MM.1S (cell line): ENCODE measurements at places on chromosomes 2 and 18.

GRCh38 chr18:3313685-3314084, 51.8 kb downstream of the MYL12B start:
- DNase-seq, result no peak

DNA sequence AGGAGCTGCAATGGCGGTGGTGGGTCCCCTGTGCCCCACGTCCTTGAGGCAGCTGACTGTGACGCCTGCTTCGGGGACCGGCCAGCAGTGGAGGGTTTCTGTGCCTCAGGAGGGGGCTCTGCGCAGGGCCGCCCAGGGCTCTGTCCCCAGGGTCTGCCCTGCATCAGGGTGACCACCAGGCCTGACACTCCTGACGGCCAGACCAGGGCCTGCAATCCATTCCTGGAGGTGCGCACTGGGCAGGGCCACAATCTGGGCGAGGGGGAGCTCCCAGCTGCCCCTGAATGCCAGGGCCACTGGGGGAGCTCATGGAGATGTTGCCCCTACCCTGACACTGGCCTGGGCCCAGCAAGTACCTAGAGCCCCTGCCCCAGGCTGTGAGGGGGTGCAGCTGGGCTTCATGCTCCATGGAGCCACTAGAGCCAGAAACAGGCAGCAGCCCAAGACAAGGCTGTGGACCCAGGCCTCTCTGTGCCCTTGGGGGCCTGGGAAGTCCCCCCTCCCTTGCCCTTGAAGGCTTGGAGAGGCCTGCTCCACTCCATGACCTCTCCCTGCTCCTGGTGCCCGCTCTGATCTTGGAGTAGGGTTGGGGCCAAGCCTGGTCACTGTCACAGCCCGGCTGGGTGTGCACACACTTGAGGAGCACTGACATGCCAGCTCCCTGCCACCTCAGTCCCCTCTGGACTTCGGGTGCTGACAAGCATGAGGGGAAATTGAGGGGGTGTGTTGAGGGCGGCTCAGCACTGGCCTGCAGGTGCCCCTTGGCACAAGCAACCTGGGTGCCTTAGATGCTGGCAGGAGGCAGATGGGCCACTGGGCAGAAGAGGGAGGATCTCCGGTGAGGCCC, 55.9 kb downstream of the LDAH start:
- no peak for DNase-seq

- no peak for DNase-seq
Measured at GRCh38 chr2:209763106-209763505, 8.5 kb upstream of the UNC80 start.

GRCh38 chr18:33135951-33136660, 304.4 kb downstream of the CCDC178 start:
- DNase-seq, result no peak

- no peak for DNase-seq
Measured at GRCh38 chr2:7902251-7902765, 779.5 kb upstream of the ID2 start.

DNA sequence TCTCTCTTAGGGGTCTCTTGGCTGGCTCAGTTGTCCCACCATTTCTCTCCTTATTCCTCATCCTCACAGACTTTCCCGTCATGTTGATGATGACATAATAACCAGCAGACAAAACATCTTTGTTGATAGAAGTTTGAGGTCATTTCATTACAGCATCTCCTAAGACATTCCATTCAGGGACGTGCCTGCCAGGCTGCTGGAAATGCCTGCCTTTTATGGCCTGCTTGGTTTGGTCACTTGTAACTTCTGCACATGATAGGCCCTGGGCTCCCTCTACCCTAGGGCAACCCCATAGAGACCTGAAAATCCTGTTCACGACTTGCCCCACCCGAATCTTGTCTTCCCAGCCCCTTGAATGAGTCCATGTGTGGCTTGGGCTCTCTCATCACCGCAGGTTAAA, 81.7 kb downstream of the SDC1 start:
- no peak for DNase-seq

DNA sequence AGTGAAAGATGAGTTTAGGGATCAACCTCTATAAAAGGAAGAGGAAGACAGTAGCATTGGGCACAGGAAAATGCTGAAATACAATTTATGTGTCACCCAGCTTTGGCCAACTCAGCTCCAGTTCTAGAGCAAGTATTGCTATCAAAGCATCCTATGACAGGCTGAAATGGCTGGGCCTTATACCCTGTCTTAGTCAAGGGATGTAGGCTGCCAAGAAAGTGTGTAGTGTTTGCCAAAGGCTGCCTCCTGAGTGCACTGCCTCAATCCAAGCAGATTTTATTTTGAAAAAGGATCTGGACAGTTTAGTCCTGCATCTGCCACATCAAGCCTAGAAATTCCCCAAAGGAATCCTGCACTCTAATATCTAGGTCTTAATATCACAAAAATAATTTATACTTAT, 359.9 kb upstream of the ZC3H15 start:
- DNase-seq, result no peak

- no peak for DNase-seq
Measured at GRCh38 chr2:43430489-43430888, 165.3 kb downstream of the THADA start.

- peak; percentile 14 for DNase-seq
Measured at GRCh38 chr2:106572541-106573450, 85.6 kb downstream of the CD8B2 start.

DNA sequence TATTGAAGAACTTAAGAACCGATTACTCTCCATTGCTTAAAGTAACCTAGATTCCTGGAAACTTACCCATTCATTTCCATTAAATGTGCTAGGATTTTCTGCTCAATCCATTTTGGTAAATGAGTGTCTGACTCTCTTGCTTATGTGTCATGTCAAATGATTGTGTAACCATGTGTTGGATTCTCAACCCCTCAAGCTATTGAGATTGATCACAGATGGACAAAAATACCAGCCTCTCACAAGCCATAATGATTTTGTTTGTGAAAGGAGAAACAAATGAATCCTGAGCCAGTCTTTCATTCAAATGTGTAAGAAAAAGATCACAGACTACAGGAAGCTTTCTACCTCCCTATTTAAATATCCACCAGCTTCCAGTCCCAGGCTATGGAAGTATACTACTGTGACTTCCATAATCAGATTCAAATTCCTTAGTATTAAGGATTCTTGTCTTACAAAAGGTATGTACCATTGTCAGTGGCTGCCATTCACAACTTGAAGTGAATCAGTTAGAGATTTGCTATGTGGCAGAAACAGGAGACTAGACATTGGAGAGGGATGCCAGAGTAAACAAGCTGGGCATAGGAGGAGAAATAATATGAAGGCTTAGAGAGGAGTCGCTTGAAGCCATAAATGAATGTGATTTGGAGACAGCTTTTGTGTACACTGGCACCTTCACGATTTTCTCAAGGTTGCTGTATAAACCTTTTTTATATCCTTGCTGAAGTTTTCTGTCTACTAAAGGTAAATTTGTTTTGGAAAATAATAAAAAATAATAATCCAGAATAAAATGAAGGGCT, 498.5 kb upstream of the SETBP1 start:
- DNase-seq, result no peak

GRCh38 chr2:232419245-232420072, 12.8 kb downstream of the ALPG start:
- DNase-seq, result no peak

DNA sequence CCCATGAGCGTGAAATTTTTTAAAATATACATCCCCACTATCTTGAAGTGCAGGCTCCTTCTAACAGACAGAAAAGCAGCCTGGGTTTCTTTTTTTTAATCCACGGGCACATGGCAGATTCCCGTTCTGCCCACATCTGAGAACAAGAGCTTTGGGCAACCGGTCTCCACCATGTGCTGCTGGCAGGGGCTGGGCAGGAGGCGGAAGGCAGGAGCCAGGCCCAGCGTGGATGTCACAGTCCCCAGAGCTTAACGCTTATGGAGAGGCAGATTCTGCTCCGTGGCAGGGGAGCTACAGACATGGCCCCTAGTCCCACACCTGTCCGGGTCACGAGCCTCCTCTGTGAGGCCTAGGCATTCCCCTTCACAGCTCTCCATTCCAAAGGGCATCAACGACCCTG, 503.0 kb upstream of the MYT1L start:
- DNase-seq, result no peak

DNA sequence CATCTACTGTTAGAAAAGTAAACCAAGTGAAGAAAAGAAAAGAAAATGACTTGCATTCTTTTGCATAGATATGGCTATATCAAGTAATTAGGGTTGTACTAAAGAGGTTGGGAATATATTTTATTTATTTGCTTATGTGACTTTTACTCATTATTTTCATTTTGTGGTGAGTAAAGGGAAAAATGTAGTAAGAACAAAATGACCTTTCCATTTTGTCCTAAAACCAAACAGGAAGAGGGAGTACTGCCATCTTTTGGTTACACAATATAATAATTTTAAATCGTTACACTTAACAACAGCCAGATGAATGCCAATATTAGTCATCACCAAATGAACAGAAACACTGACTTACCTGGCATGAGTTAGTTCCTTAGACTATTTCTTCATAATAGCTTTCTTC, 47.3 kb upstream of the NDUFV2 start:
- peak; percentile 39 for DNase-seq

GRCh38 chr2:176094349-176094748, 1.8 kb downstream of the HOXD13 start:
- DNase-seq, result no peak

DNA sequence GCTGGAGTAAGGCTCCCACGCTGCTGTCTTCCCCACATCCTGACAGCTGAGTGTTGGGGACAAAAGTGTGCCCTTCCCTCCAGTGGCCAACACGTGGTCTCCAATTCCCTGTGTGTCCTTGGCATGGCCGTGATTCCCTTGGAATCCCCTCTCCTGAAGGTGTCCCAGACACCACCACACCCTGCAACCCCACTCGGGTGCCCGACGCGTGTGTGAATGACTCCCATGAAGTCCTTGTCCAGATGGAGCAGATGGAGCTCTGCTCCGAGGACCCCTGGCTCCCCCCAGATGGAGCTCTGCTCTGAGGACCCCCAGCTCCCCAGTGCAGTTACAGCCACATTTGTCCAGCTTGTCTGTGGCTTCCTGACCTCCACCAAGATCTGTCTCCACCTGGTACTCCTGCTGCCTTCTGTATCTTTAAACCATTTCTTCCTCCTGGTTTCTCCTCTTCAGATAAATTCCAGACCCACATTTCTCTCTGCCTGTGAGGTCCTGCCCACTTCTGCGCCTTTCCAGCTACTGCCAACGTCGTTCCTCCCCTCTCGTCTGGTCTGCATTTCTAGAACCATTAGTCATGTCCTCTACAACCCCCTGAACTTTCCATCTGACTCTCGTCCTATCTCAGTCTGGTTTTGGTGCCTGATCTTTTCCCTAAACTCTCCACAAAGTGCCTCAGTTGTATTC, 86.8 kb upstream of the PXDN start:
- no peak for DNase-seq

- no peak for DNase-seq
Measured at GRCh38 chr2:1400943-1401735, 12.1 kb upstream of the TPO start.

DNA sequence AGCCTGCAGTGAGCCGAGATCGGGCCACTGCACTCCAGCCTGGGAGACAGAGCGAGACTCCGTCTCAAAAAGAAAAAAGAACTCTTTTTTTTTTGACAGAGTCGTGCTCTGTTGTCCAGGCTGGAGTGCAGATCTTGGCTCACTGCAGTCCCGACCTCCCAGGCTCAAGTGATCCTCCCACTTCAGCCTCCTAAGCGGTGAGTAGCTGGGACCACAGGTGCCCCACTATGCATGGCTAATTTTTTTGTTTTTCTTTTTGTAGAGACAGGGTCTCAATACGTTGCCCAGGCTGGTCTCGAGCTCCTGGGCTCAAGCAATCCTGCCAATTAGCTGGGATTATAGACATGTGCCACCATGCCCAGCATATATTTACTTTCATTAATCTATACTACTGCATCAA, 12.5 kb upstream of the INO80D start:
- no peak for DNase-seq

DNA sequence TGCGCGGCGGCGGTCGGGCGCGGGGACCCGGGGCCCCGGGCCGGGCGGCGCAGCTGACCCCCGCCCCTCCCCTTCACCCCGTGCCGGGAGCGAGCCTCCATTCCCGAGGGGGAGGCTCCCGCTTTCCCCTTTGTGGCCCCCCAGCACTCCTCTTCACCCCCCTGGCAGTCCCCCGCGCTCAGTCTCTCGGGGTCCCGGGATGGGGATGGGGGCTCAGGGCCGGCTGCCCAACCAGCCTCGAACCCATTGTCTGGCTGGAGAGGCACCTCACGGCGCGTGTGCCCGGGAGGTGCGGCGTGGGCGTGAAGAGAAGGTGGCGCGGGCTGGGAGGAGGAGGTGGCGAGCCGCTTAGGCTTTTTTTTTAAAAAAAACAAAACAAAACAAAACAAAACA, 748 bp downstream of the FMNL2 start:
- DNase-seq, result no peak

GRCh38 chr2:116329280-116329679, 1485.2 kb upstream of the DDX18 start:
- DNase-seq, result no peak
